ENCODE measurements at places on chromosomes 5 and 9.

- DNase-seq, result no peak
These were observed 16.8 kb downstream of the CCT5 start for GRCh38 chr5:10266839-10267238.

GRCh38 chr9:35350827-35351549 is 138.9 kb upstream of the RUSC2 start:
- DNase-seq, result no peak

DNA sequence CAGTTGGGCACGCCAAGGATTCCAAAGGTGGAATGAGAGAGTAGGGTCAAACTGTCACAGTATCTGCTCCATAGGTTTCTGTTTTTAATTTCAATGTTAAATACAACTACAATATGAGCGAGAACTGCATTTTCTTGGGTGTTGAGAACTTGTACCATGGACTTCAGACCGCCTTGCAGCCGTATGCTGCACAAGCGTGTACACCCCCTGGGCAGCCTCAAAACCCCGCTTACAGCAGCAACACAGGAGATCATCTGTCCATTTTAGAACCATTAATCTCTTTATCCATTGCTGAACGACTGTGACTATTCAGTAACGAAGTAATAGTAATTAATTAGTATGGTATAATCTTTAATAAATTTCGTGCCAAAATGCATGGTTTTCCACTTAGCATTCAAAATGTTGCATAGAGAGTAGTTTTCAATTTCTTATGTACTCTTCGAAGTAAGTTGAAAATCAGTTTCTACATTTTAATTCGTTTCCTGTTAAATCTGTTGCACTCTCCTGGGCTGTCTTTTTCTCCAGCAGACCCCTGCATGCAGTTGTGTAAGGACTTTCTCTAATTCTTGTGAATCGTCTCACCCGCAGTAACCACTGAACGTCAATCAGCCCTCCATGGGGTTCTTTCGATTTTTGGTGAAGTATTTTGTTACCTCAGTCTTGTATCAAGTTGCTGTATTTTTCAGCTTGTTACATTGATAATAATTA is 42.0 kb upstream of the GARNL3 start:
- DNase-seq, result no peak

- DNase-seq, result no peak
These were observed 15.9 kb upstream of the CDC20B start for GRCh38 chr5:55188656-55189540.

DNA sequence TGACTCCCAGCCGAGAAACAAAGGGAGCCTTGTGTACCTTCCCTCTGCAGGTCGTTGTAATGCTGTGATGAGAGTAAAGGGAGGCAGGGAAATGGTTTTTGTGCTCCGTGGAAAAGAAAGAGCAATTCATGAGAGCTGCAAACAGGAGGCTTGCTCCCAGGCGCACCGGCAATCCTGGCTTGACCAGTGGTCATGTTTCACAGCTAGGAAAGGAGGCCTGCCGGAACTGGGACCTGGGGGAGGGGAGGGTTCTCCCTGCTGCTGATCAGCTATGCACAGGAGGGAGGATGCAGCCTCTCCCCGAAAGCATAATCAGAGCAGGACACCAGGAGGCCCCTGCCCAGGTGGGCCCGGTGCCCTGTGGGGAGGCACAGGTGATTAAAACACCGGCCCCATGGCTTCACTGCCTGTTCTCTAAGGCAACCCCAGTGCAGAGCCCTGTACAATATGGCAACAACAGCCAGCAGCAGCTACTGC is 131.3 kb downstream of the ZDHHC21 start:
- no peak for DNase-seq

GRCh38 chr5:78549043-78549442 is 99.5 kb downstream of the LHFPL2 start:
- DNase-seq, result no peak

DNA sequence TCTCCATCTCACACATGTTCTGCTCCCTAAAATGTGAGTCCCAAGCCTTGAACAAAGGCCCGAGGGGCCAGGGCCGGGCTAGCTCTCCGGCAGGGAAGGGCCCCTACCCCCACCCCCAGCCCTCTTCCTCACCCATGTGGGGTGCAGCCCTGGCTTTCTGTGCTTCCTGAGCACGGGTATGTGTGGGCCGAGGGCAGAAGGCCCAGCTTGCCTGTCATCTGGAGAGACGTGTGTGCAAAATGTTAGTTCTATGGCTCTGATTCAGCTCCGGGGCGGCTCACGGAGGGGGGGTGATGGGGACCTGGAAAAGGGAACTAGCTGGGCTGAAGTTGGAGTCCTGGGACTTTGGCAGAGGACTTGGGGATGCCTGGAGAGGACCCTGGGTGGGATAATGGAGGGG is 90.3 kb upstream of the ARAP3 start:
- DNase-seq, result no peak

DNA sequence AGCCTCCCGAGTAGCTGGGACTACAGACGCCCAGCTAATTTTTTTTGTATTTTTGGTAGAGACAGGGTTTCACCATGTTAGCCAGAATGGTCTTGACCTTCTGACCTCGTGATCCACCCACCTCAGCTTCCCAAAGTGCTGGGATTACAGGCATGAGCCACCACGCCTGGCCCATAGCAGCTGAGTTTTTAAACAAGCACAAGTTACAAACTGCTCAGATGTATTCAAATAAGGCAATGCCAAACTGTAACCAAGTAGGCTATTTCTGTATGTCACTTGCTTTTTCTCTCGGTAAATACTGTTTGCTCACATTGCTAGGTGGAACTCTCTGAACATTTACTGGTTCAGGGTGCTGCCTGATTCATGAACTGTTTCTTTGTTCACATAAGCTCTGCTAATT is 799.3 kb upstream of the NUDT12 start:
- no peak for DNase-seq

GRCh38 chr5:121630402-121630801 is 221.3 kb upstream of the FTMT start:
- DNase-seq, result no peak

DNA sequence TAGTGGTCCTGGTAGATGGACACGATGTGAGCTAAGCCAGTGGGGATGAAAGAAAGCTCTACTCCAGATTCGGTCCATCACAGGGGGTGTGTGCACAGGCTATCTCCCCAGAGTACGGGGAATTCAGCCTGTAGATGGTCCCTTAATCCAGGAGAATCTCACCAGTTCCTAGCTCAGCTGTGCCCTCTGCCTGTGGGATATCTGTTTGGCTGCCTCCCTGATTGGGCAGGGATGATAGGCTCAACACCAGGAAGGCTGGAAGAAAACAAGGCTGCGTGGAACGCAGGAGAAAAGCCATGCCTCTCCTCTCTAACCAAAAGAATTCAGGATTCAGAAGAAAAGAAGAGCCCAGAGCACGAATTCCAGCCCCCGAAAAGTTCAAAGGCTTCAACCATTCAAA is 40.9 kb downstream of the VLDLR start:
- DNase-seq, result no peak

GRCh38 chr5:113548396-113548795 is 34.9 kb downstream of the YTHDC2 start:
- no peak for DNase-seq

DNA sequence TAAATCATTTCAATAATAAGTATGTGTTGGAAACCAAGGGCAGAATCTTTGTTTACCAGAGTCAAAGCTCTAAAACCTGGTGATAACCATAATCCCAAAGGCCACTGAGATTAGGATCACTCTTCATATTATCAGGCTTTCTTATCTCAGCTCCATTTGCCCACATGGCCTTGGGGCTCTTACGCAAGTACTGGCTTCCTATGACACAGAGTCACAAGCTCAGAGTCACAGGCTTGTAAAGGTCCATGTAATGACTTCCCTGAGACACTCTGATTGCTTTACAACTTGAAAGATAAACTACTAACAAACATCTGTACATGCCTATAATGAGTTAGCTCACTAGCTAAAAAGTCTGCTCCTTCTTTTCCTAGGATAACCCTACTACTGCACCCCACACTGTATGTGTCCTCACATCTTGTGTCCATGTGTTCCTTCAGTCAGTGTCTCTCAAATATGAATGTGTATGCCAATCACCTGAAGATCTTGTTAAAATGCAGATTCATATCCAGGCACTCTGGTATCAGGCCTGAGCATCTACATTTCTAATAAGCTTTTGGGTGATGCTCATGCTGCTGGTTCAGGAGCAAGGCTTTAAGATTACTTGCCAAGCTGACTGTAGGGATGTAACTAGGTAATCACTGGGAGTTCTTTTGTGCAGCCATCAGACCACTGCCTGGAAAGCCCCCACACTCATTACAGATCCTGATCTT is 28.4 kb downstream of the SEMA6A start:
- no peak for DNase-seq

DNA sequence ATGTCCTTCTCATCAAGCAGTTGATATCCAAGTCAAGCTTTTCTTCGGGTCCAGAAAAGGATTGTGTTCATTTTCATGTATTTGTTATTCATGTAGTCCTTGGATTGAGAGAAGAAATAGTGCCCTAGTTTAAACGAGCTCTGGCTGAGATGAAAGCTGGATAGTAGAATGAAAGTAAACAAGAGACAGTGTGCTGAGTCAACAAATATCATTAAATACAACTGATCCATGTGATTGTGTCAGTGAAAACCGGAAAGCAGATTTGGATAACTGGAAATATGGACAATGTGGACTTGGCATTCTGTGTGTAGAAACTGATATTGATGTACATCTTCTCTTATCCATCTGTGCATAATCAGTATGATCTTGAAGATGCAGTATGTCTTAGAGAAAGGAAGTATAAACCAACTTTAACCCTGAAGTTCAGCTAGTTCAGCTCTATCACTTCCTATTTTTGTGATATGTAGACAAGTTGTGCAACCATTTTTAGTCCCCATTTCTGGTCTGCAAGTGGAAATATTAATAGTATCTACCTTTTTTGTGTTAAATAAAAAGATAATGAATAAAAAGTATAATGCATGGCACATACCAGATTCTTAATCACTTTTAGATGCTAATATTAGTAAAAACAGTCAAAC is 4.4 kb downstream of the MUSK start:
- no peak for DNase-seq

GRCh38 chr9:112132356-112132755 is 42.7 kb downstream of the SUSD1 start:
- no peak for DNase-seq

DNA sequence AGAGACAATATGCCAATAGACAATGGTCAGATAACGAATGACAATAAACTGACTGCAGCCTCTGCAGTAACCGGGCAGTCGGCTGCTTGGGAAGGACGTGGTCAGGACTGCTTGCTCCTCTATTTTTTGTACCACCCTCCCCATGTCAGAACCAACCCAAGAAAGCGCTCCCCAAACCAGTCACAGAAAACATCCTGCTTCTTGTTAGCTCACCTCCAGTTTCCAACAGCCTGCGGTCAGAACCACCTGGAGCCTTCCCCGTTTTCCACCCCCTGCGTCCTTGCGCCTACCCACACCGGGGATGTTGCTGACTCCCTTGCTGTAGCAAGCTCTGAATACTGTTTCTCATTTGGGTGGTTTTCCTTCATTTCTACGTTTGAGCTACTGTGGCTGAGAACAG is 1.7 kb upstream of the MRNIP start:
- DNase-seq, result no peak

GRCh38 chr9:96725576-96725975 is 52.3 kb downstream of the ZNF510 start:
- DNase-seq, result no peak

DNA sequence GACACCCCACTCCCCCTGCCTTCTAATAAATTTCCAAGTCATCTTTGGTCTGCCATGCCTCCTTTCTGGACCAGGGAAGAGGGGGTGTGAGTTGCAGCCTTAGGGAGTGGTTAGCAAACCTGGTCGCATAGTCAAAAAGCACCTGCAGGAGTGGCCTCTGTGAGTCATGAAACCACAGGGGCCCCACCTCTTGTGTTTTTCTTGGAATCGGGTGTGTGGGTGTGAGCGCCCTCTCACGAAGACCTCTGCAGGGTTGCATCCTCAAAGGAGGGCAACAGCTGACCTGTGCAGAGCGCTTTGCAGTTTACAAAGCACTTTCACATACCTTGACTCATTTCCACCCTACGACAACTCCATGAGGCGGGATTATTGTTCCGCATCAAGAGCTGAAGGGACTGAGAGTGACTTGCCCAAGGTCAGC is 36.8 kb upstream of the TEX48 start:
- DNase-seq, result peak; percentile 65

- DNase-seq, result no peak
These were observed 8.5 kb upstream of the INIP start for GRCh38 chr9:112726428-112726827.

- DNase-seq, result no peak
These were observed 106.0 kb downstream of the CWC27 start for GRCh38 chr5:64874753-64875152.

GRCh38 chr5:157046041-157046440 is 12.9 kb downstream of the HAVCR1 start:
- no peak for DNase-seq

DNA sequence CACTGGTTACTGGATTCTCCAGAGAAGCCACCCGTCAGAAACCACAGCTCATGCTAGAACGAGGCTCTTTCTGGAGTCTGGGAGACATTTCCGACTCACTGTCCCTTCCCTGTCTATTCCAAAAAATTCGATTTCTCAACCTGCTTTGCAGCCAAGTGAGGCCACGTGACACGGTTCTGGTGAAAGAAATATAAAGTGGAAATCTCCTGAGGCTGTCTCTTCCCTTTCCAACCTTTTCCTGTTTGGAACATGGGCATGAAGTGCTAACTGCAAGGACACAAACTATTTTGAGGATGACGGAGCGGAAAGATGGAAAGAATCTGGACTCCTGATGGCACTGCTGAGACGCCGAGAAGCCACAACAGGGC is 6.1 kb upstream of the PTGS1 start:
- DNase-seq, result no peak

GRCh38 chr5:124590686-124591085 is 155.8 kb downstream of the ZNF608 start:
- DNase-seq, result no peak

- no peak for DNase-seq
These were observed 2.4 kb downstream of the FGFR4 start for GRCh38 chr5:177089127-177089526.

- no peak for DNase-seq
These were observed 357.1 kb downstream of the CDH18 start for GRCh38 chr5:19630876-19631275.

DNA sequence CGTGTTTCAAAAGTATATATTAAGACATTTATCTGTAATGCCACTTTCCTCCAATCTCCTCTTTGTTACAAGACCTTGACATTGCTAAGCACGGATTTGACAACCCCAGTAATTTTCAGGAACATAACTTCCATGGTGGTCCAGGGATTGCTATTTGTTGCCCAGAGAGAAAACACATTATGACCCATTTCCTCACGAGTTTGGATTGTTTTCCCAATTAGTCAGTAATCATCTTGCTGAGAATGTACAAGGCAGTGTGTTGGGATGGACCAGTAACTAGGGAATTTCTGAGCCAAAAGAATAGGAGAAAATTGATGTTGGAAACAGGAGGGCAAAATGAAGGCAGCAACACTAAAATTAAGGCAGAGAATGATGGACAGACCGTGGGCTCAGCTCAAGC is 574.1 kb downstream of the EBF1 start:
- no peak for DNase-seq

- DNase-seq, result no peak
These were observed 841.9 kb upstream of the ACO1 start for GRCh38 chr9:31542384-31543055.

- no peak for DNase-seq
These were observed 384.6 kb upstream of the KLF4 start for GRCh38 chr9:107874137-107874536.
